ENCODE measurements at places on chromosomes 6 and 20. TPM values are rescaled to one million over a fixed set of nuclear protein-coding genes. Genes with fewer than 3 reads are reported as not detected.
A peak's percentile ranks its signal among the peaks of the same experiment; 100 is the strongest.

GRCh38 chr6:141437685-141438084 is 695.0 kb upstream of the GJE1 start:
- DNase-seq = no peak

- DNase-seq = peak; percentile 28
Observed at GRCh38 chr20:9608639-9609340, 94.4 kb downstream of the LAMP5 start.

The TTBK1 gene
- total RNA-seq = not detected

The WFDC5 gene
- total RNA-seq = 4.1 TPM

DNA sequence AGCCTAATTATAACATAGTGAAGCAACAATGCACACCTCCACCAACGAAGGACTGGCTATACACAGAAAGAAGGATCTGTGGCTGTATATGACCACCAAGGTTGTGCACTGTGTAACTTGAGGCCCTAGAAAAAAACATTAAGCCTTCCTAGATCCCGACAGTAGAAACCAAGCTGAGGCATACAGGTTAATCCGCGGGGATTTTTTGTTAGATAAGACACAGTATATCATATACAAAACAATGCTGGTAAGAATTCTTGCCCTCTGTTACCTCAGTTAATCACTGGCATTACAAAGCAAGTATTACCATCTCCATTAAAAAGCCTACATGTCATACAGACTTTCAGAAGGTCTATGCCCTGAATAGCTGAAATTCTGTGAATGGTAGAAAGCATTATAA is 228.8 kb downstream of the TBC1D32 start:
- no peak for DNase-seq

The FAM83C gene
- total RNA-seq = 0.26 TPM

GRCh38 chr6:89951574-89952104 is 57.4 kb downstream of the GJA10 start:
- no peak for DNase-seq

All from bronchial epithelial cell (primary cell).